ENCODE measurements at places on chromosomes 5 and 9. TPM values are rescaled to one million over a fixed set of nuclear protein-coding genes. Genes with fewer than 3 reads are reported as not detected.

STKLD1 gene
- 3.9 TPM for polyA plus RNA-seq

TSSK1B gene
- 0.09 TPM for polyA plus RNA-seq

SPINK4 gene
- polyA plus RNA-seq: not detected

SOWAHA gene
- polyA plus RNA-seq: 3.9 TPM

PCDHB15 gene
- polyA plus RNA-seq: 14.7 TPM

HTR4 gene
- 0.12 TPM for polyA plus RNA-seq

ARID3C gene
- 0.27 TPM for polyA plus RNA-seq

DAPK1 gene
- polyA plus RNA-seq: 69.0 TPM

FAF2 gene
- 48.7 TPM for polyA plus RNA-seq

LCP2 gene
- polyA plus RNA-seq: 3.1 TPM

C9orf153 gene
- polyA plus RNA-seq: 0.13 TPM

TCOF1 gene
- 36.1 TPM for polyA plus RNA-seq

CTXN3 gene
- not detected for polyA plus RNA-seq
